ENCODE measurements at places on chromosomes 5 and 9.

DNA sequence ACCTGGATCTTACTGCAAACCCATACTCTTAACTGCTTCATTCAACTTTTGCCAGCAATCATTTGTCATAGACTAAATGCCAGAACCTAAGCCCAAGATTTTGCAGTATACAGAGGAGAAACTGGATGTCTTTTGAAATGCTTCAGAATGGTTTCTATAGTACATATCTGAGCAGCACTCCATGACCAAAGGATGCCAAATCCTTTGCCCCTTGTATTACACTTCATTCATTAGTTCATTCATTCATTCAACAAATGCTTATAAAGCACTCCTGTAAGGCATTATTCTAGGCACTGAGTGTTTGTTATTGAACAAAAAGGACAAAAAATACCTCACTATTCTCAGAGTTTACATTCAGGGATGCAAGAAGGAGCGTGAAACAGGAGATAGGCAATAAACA is 119.9 kb downstream of the SLC1A3 start:
- no peak for DNase-seq

GRCh38 chr9:89309608-89310474 is 1.2 kb upstream of the CKS2 start:
- DNase-seq, result no peak

DNA sequence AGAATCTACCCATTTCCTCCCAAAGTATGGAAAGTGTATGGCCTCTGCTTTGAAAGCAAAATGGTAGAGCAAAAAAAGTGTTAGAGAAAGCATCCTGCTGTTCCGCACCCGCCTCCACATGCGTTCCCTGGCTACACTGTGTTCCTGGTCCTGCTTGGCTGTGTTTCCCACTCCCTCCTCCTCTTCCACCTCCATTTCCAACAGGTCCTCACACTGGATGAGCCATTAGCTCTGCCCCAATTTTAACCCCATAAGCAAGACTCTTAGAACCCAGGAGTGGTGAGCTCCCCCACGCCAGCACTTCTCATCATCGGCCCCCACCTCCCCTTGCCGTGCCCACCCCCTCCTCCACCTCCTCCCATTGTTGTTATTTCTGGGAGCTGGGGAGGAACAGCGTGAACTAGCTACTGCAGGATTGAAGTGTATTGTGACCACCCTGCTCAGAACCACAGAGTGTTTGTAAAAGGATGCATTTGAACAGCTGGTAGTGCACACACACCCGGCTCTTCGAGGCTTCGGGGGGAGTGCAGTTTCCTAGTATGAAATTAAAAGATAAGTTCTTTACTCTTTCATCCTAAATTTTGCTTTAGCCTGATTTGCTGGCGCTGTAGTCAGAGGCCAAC is 120.0 kb downstream of the PDZD2 start:
- DNase-seq, result no peak

DNA sequence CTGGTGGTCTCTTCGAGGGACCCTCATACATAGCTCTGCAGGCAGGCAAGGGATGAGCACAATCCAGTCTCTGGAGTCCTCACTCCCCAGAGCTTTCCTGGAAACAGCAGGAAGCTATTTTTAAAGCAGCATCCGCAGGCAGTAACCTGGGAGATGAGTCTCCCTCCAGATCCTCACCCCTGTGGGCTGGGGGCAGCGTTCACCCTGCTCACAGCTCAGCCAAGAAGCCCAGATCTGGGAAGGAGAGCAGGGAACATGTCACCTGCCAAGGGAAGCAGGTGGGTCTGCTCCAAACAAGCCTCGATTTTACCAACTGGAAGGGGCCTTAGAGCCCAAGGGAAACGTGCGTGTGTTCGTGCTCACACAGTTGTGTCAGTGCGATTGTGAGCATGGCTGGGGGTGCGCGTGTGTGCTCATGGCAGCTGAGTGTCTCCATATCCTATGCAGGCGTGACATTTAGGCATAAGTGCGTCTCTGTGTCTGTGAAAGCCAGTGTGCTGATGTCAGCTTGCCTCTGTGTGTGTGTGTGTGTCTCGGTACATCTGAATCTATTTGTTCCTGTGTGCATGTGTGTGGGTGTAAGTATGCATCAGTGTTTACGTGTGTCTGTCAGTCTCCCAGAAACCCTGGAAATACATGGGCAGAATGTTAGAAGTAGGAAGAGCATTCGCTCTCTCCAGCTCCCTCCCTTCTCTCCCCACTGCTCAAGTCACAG is 40.6 kb upstream of the CPLX2 start:
- no peak for DNase-seq

DNA sequence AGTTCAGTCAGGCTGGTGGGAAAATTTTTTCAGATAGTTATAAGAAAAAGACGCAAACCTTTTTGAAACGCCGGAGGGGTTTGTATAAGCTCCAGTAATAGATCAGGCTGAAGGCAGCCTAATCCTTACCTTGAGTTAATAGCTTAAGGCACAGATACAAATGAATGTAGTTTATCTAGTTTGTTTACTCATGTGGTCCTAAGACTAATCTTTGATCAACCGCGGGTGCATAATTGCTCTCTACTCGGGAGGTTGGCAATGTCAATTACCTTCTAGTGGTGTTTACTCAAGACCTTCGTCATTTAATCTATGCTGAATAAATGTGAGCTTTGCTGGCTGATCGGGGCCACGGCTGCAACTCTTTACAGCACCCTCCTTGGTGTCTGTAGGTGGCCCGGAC is 665 bp upstream of the INSL4 start:
- DNase-seq, result no peak

DNA sequence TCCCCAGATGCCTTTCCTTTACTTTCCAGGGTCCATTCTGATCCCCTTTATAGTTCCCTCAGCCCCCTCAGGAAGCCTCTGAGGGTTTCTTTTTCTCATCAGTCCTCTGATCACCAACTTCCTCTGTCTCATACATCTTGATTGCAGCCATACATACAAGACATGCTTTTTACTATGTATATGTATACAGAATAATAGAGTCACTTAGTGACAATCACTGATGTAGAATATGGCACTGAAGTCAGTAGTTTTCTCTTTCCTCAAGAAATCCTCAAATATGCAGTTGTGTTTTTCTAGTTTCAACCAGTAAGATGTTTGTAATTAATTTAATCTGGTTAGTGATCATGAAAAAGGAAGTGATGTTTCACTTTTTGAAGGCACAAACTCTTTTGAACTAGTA is 364.1 kb downstream of the MAN2A1 start:
- DNase-seq, result no peak

DNA sequence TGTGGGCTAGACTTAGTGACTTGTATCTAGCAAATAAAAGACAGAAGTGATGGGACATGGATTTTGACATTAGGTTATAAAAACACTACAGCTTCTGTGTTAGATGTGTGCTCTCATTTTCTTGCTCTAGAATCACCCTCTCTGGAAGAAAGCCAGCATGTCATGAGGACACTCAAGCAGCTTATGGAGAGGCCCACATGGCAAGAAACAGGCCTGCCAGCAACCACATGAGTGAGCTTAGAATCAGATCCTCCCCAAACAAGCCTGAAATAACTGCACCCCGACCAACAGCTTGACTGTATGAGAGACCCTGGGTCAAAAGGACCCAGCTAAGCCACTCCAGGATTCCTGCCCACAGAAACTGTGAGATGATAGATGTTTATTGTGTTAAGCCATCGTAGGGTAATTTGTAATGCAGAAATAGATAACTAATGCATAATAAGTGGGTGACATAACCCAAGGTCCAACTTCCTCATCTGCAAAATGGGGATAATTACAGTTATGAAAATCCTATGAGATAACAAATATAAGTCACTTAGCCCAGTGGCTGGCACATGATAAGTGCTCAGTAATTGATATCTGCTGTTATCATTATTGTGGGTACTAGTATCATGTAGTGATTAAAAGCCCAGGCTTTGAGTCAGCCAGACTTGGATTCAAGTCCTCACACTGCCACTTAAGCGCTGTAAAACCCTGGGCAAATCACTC is 86.5 kb downstream of the KLHL3 start:
- DNase-seq, result no peak

All from stimulated activated CD8-positive, alpha-beta memory T cell treated with anti-CD3 and anti-CD28 coated beads, Interleukin-15, amount 100 ng/mL, for 1 hour (primary cell).